Endodermal cell (in vitro differentiated cells): ENCODE measurements at places on chromosomes 1 and 21. TPM values are rescaled to one million over a fixed set of nuclear protein-coding genes. Genes with fewer than 3 reads are reported as not detected.

DNA sequence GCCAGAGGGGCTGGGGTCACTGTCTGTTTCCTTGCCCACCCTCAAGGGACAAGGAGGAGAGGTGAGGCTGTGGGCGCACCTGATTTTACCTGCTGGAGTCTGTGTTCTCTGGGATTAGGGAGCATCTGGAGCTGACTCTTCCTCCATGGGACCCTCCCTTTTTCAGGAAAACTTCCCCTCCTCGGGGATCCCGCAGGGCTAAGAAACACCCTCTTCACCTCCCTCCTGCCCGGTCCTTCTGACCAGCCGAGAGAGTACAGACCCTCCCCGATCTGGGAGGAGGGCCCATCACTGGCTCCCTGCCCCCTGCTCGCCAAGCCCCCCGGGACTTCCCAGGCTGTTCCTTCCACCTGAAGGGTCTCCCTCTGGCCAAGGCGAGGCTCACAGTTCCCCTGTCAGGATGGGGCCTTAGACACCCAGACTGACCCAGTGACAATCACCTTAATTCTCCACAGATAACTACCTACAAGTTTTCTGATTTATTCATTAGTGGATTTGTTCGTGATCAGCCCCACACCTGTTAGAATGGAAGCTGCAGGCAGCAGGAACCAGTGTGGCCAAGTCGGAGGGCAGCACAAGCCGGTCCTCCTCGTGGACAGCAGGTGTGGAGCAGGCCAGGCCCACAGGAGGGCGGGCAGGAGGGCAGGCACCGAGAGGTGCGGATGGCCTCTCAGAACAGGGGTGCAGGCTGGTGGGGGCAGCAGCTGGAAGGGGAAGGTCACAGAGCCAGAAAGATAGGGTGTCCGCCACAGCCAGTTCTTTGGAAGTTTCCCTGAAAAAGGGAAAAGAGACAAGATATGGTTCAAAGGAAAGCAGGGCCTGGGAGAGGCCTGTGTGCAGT, 15.9 kb upstream of the SAMD11 start:
- DNase-seq, result peak; percentile 32

The CD84 gene
- total RNA-seq, result not detected in 3 replicates

The CFAP74 gene
- total RNA-seq, result 0.57 to 0.59 TPM (median 0.58 TPM) in 3 replicates

DNA sequence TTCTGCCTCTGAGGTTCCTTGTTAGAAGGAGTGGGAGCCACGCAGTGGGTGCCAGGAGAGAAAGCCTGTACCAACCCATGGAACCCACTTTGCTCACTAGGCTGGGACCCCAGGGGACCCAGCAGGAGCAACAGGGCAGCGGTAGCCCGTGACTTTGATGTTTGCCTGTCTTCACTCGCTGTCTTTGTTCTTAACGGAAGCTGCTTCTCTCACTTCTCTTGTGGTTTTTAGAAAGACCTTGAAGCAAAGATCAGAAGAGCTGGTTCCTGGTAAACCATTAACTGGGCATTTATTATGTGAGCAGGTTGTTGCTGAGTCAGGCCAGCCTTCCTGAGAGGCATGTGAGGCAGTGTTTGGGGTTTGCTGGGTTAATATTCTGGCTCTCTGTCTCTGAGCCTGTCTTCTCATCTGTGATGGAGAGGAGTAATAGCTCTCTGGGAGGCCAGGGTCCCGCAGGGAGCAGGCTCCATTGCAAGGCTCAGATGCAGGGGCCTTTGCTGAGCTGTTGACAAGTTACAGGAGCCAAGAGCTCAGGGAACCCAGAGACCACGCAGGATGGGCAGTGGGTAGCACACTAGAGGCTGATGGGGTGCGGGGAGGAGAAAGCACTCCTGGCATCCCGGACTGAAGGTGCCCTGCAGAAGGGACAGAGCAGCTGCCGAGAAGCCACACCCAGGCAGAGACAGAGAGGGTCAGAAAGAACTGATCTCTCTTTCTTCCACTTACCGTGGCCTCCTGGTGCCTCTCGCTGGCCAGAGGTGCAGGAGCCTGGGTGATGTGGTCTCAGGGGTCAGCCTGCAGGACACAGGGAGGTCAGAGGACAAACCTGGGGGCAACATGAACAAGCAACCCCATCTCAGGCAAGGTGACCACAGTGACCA, 367.5 kb upstream of the C1orf174 start:
- no peak for DNase-seq

The CCDC27 gene
- not detected in 2 replicates for total RNA-seq

DNA sequence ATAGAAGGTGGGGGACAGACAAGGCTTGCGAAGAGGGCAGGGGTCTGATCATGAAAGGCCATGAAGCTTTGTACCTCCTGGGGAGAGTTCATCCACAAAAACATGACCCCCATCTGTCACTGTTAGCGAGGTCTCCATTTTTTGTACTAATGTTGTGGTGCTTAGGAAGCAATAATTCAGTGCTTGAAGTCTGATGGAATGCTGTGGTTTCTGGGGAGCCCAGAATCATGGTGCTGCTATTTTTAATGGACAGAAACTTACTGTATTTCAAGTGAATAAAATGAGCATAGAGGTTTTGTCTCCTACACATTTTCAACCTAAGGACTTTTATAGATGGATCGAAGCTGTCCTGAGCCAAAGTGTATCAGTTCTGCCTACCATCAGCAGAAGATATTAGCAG, 28.2 kb upstream of the RGL1 start:
- no peak for DNase-seq

The ST6GALNAC5 gene
- total RNA-seq, result 9.4 to 17.9 TPM (median 10.9 TPM) in 3 replicates

The C1orf210 gene
- total RNA-seq, result 9.7 and 10.4 TPM in 2 replicates

- no peak for DNase-seq
These were observed 57.8 kb downstream of the POU2F1 start for GRCh38 chr1:167278497-167278896.

The KCNJ10 gene
- 0.11 to 0.35 TPM in 2 of 3 replicates, not detected in the other for total RNA-seq

- DNase-seq, result no peak
These were observed 43.8 kb upstream of the PBX1 start for GRCh38 chr1:164515231-164515630.

GRCh38 chr21:33265664-33266049, 510 bp upstream of the IL10RB start:
- DNase-seq, result peak; percentile 52

The AXDND1 gene
- 0.23 to 0.69 TPM (median 0.68 TPM) in 3 replicates for total RNA-seq

- DNase-seq, result peak; percentile 83
These were observed 4.0 kb downstream of the RNF207 start for GRCh38 chr1:6209661-6210580.

The CLDN8 gene
- not detected in 3 replicates for total RNA-seq

The NUF2 gene
- total RNA-seq, result 28.5 and 28.8 TPM in 2 replicates

The SPRR1B gene
- total RNA-seq, result not detected in 2 replicates

DNA sequence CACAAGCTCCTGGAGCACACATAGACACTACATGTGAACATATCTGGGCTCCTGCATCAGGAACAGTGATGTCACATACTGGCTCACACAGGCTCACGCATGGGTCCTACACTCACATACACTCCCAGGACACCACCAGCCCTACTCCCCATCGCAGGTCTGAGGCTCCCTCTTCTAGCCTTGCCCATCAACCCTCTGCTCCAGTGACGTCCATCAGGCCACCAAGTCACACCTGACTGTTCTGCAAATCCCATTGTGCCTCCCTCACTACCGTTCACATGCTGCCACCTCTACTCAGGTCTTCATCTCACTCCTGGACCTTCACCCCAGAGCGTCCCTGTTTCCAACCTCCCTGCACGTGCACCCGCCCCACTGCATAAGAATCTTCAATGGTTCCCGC, 18.1 kb downstream of the TFAP2E start:
- DNase-seq, result no peak

GRCh38 chr1:117590273-117590925, 15.4 kb upstream of the TENT5C start:
- DNase-seq, result peak; percentile 74

DNA sequence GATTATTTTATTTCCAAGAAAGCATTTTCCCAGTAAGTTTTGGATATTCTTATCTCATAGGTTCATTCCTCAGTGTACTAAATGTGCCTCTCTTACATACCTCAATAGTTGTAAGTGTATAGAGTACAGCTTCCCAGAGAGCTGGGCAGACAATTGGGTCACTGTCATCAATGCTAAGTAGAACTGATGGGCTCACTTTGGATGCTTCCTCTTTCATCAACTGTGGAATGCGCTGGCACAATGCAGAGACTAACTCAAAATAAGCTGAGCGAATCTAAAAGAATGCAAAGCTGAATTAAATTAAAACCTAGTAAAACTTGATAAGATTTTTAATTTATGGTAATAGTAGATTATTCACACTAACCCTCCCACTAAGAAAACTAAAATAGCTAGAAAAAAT, 21.5 kb downstream of the LTN1 start:
- DNase-seq, result no peak

DNA sequence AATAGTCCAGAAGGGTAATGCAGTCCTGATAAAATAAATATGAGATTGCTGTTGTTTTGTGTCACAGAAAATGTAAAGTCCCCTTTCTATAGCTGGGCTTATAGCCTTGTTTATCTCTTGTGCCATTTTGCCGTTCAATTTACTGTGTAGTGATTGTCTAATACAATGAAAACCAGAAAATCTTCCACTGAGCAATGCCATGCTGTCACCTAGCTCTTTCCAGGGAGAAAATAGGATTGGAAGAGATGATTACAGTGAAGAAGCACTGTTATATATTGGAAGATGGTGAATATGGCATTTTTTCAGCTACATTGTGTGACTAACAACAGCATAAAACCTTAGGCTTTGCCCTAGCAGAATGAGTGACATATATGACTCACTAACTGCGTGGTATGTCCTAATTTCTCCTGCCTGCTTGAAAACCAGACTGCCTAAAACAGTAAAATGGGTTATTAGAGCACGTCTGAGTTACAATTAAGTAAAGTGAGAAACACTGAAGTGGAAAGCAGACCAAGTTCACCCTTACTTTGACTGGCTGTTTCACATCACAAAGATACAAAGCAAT, 332.4 kb upstream of the ZP4 start:
- no peak for DNase-seq

The CFHR3 gene
- total RNA-seq, result 0.70 and 1.0 TPM in 2 replicates

The LAPTM5 gene
- total RNA-seq, result 0.25 TPM in 1 of 2 replicates, not detected in the other

The EXOC8 gene
- total RNA-seq, result 9.9 and 10.4 TPM in 2 replicates

DNA sequence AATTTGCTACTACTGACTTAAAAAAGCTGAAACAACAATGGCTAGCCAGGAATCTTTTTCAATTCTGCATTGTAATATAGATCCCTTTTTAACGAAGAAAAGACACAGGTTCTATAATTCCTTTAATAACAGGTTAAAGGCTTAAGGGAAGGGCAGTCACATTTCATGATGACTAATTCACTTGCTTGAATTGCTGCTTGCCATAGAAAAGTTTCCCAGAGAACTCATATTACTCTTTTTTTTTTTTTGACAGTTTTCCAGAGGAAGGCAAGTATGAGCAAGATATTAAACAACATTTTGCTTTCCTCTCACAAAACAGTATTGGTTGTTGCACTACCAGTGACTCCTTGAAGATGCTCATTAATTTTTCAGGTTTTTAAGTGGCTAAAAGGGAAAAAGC, 60.9 kb downstream of the IL23R start:
- no peak for DNase-seq

The KLHDC7A gene
- total RNA-seq, result 4.2 and 4.4 TPM in 2 replicates

DNA sequence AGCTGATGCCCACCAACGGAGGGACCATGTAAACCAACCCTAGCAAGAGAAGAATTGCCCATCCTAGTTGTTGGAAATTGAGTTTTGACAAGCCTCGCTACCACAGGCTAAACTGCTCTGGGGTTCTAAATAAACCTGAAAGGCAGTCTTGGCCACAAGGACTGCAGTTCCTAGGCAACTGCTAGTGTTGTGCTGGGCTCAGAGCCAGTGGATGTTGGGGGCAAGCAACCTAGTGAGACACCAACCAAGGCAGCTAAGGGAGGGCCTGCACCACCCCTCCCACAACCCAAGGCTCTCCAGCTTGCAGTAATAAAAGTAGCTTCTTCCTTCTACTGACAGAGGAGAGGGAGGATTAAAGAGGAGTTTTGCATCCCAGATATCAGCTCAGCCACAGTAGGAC, 102.4 kb upstream of the PKN2 start:
- DNase-seq, result no peak

GRCh38 chr1:234886081-234886984, 242.3 kb downstream of the TOMM20 start:
- no peak for DNase-seq

GRCh38 chr21:37145635-37146111, 72.6 kb downstream of the TTC3 start:
- DNase-seq, result peak; percentile 87

The AQP10 gene
- total RNA-seq, result not detected in 2 replicates

DNA sequence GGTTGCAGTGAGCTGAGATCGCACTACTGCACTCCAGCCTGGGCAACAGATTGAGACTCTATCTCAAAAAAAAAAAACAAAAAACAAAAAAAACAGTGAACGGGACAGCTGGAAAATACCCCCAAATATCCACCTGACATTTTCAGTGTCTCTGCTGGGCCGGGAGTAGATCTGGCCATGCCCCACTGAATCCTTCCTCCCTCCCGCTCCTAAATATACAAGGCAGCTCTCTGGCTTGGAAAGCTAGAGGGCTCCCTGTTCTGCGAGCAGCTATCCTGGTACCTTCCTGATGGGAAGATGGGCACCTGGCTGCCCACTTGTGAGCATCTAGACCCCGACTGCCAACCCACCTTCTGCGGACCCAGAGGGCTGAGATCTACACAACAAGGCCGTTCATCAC, 21.4 kb downstream of the SPSB1 start:
- DNase-seq, result no peak

DNA sequence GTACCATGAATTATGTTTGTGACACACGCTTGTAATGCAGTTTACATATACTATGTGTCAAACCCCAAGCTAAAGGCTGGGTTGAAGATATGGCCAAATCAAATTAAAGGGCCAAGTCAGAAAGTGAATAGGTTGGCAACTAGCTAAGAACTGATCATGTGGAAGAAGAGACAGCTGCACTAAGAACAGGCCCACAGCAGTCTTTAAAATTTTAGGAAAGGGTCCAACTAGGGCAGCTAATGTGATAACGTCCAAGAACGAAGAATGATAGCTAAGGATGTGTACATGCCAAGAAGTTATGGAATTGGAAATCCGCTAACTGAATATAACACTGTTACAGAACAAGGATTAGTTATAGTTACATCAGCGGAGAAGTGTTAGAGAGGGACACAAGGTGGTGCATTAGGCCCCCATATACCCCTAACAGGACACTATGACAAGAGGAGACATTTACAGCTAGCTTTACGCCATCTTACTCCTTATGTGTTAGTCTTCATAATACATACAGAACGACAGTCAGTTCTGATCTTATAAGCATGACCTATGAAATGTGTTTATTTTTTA, 6.5 kb upstream of the RNF2 start:
- no peak for DNase-seq

- no peak for DNase-seq
These were observed 215.2 kb downstream of the SLC45A1 start for GRCh38 chr1:8533124-8533523.

The CYP4B1 gene
- total RNA-seq, result 0.29 and 0.92 TPM in 2 replicates
